SK-N-SH (cell line): ENCODE measurements at places on chromosomes 13 and 19. TPM values are rescaled to one million over a fixed set of nuclear protein-coding genes. Genes with fewer than 3 reads are reported as not detected.

DNA sequence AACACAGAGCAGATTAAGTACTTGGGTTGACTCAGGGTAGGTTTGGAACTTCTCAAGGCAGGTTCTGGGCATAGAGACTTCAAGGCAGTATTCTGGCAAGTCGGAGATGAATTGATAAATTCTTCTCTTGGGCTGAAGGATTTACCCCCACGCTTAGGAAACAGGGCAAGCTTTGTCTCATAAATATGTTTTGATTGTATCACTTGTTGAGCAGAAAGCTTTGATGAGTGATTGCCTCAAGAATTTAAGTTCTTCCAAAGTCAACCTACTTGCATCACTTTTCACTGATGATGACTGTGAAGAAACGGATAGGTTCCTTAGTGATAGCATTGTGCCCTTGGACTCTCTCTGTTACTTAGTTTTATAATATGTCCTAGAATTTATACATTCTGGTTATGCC lies 258.6 kb upstream of the DACH1 start:
- DNase-seq, result no peak

The PRPF31 gene
- 72.2 and 81.0 TPM in 2 replicates for polyA plus RNA-seq

- DNase-seq, result peak; percentile 94
Measured at GRCh38 chr19:12838182-12838885, at the start of gene MAST1. Gene MAST1 (plus strand): TSS chr19:12838515. CDS start chr19:12838573, 58 bp downstream.

GRCh38 chr19:28578208-28578607 lies 634.7 kb downstream of the UQCRFS1 start:
- no peak for DNase-seq

- DNase-seq, result peak; percentile 95
Measured at GRCh38 chr19:737591-738093, 13.3 kb upstream of the MISP start.

The F2RL3 gene
- not detected in 2 replicates for polyA plus RNA-seq

DNA sequence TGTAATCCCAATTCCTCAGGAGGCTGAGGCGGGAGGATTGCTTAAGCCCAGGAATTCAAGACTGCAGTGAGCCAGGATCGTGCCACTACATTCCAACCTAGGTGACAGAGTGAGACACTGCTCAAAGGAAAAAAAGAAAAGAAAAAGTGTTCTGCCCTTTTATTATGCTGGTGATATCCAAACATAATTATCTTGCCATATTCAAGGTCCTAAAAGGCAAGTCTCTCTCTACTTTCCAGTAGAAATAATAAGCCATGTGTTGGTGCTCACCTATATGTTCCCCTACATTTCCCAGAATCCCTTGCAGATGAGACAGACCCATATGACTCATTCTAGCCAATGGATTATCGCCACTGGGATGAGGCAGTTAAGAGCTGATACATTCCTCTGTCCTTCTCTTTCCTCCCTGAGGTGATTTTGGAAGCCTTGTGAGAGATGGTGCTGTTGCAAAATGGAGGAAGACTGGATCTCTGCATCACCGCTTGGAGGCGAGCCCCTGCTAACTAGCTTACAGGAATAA lies 58.3 kb upstream of the MRI1 start:
- DNase-seq, result no peak

- no peak for DNase-seq
Measured at GRCh38 chr13:112807653-112808376, 118.0 kb downstream of the ATP11A start.

GRCh38 chr13:114315074-114315785 lies 927 bp downstream of the CHAMP1 start:
- no peak for DNase-seq

DNA sequence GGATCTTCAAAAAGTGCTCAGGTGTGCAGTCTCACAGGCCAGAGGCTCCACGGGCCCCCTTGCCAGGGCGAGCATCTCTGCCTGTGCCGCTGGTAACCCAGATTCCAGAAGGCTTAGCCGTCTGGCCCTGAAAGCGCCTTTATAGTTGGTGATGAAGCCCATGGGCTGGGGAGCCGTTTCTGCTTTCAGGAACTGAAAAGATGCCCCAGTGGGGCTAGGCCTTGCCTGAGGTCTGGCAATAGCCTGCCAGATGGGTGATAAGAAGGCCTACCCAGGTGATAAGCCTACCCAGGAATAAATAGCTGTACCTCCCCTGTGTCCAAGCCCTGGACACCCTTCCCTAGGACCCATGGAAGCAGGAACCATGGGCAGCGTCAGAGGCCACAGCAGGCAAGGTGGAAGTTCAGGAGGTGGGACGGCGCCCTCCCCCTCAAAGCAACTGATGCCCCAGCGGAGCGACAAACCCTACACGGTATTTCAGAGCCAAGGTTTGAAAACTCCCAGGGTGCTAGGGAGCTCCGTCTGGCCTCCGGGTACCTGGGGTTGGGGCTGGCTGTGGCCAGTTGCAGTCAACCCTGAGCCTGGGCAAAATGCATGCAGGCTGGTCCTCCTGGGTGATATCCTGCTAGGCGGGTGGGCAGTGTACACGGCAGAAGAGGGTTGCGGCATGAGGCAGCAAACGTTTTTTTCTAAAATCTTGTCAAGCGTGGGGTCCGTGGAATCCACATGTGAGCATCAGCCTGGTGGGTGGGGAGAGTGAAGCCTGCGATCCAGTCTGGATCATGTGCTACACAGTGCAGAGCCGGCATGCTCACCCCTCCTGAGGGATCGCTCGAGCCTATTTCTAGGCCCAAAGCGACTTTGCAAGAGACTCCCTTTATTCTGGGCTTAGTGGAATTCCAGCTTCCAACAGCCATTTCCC lies 45.3 kb downstream of the ACTN4 start:
- DNase-seq, result peak; percentile 60

GRCh38 chr13:42068886-42069285 lies 20.4 kb downstream of the DGKH start:
- DNase-seq, result no peak

The TJP3 gene
- 0.24 and 0.36 TPM in 2 replicates for polyA plus RNA-seq

DNA sequence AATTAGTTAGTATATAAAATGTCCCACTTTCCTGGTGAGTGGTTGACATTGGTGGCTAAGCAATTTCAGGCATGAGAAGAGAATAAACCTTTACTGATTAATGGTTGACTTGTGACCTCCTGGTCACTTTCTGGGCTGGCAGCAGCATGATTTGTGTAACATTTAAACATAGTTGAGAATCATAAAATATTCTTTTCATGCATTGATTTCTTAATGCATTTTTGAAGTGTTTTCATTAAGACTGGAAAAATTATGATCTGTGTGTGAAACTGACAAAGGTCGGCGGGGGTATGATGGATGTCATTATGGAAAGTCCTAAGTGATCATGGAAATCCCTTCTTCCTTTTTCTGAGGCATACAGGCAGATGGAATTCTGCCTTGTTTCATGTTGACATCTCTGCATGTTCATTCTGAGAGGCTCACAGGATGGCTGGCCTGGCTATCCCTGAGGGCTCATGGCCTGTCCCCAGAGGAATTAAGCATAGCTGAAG lies 98.7 kb upstream of the RNF113B start:
- DNase-seq, result no peak

The C19orf67 gene
- not detected in 2 replicates for polyA plus RNA-seq

The TGFBR3L gene
- 0.78 and 0.87 TPM in 2 replicates for polyA plus RNA-seq

GRCh38 chr13:100203696-100204367 lies 114.9 kb downstream of the PCCA start:
- DNase-seq, result no peak

The LHB gene
- polyA plus RNA-seq, result 0.13 and 0.23 TPM in 2 replicates

DNA sequence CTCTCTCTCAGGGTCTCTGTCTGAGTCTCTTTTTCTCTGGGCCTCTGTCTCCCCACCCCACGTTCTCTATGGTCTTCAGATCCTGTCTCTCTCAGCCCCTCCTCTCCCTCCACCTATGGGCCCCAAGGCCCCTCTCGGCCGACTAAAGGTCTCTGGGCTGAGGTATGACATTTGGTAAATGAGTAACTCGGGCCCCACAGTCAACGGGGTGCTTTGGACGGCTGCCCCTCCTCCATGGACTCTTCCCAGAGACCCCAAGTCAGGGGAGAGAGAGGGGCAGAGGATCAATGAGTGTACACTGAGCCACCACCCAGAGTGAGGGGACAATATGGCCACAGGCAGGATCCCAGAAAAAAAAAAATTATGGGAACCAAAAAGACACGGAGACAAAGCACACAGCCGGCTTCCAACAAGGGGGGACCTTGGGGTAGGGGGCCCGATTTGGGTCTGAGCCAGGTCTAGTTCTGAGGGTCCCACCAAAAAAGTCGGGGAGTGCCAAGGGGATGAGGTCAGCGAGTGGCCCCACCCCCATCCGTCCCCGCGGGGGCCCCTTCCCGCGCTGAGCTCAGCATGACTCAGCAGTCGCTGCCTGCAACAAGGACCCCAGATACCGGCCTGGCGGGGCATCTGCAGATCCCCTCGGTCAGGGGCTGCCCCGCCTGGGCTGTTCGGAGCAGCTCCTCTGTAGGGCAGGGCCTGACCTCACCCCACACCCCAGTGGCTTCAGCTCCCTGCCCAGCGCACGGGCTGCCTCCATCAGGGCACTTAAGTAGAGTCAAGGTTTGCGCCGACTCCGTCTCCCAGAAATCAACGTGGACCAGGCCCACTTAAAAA lies 1.5 kb upstream of the FTL start:
- no peak for DNase-seq

The SLITRK5 gene
- not detected in 2 replicates for polyA plus RNA-seq

DNA sequence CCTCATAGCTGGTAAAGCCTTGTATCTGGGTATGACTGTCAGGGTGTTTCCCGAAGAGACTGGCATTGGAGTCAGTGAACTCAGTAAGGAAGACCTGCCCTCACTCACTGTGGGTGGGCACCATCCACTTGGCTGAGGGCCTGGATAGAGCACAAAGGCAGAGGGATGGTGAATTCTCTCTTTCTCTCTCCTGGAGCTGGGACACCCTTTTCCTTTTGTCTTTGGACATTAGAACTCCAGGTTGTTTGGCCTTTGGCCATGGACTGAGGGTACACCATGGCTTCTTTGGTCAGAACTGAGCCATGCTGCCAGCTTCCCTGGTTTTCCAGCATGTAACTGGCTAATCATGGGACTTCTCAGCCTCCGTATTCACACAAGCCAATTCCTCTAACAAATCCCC lies 4.6 kb upstream of the CEACAM1 start:
- DNase-seq, result no peak

DNA sequence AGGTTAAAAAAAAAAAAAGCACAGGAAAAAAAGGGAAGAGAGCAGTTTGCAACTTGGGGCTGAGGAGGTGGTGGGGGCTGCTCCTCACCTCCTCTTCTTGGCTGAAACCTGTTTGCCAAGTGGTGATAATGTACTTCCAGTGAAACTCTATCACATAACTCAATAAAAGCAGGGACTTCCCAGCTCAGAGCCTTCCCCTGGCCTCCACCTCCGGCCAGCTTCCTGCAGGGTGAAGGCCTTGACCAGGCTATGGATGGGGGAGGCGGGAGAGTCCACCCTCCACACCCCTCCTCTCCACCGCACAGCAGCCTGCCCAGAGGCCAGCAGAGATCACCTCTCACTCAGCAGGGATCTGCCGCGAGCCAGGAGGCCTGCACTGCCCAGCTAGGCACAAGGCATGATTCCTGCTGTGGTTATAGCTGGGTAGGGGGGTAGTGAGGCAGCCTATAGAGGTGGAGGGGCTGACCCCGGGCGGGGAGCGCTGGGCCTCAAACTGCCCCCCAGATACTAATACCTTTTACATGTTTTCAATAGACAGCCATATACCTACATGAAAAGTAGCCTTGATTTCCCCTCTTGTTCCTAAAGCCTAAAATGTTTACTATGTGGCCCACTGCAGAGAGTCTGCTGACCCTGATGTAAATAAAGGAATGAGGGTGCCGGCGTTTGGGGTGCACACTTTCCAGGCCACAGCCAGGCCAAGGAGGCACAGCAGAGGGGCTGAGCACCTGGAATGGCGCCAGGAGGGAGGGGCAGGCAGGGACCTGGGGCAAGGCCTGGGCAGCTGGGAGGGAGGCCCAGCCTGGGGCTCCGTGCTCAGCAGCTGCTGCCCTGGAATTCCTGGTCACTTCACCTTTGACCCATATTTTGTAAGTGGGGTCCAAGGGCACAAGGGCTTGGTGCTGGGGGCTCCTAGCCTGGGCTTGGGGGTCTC lies 10.3 kb downstream of the ZNF787 start:
- peak; percentile 73 for DNase-seq

DNA sequence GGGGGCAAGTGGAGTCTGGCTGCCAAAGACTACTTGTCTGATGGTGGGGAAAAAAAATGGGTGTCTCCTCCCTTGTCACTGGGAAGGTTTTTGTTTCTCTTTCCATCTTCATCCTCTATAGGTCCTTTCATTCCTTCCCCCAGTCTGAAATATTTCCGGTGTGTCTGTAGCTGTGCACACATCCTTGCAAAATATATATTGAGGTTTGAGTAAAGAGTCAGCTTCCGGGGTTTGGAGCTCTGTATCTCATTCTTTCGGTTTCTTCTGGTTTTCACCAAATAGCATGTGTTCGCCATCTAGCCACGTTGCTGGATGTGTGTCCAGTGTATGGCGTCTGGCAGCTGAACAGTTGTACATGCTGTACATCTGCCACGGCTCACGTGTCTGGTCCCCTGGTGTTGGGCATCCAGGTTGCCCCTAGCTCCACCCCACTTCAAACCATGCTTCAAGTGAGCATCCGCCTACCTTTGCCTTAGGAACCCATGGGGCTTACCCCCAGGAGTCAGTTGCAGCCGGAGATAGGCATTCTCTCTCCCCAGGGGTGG lies 142.2 kb downstream of the SIPA1L3 start:
- DNase-seq, result no peak
